ENCODE measurements at places on chromosomes 4 and X.

GRCh38 chr4:54230484-54231418 lies 1.7 kb downstream of the PDGFRA start:
- DNase-seq = no peak

GRCh38 chr4:183995570-183995969 lies 90.5 kb downstream of the STOX2 start:
- no peak for DNase-seq

DNA sequence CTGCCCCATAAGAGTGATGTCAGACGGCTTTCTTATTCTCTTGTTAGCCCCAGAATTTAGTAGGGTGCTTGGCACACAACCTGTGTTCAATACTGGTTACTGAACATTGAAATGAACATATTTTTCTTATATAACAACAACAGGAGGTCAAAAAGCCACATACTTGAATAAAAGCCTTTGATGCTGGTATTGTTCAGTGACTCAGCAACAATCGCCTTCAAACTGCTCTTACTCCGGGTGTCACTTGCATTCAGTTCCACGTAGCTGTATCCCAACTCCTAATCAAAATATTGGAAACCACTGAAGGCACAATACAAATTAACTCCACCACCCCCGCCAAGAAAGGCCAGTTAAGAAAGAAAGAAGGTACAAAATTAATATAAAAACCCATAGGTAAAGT lies 61.5 kb downstream of the RFC1 start:
- DNase-seq = peak; percentile 37

DNA sequence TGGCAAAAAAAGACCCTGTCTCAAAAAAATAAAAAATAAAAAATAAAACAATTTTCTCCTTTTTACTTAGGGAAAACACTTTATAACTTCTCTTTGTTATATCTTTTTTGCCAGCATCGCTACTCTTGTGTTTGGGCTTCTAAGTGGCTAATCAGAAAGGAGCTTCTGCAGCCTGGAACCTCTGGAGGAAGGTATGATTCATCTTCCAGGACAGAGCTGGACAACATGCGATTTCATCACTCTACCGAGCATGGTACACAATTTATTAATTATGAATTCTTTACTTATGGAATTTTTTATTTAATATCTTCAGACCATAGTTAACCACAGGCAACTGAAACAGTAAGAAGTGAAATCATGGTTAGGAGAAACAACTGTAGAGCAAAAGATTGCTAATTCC lies 1254.3 kb upstream of the AGA start:
- DNase-seq = no peak

DNA sequence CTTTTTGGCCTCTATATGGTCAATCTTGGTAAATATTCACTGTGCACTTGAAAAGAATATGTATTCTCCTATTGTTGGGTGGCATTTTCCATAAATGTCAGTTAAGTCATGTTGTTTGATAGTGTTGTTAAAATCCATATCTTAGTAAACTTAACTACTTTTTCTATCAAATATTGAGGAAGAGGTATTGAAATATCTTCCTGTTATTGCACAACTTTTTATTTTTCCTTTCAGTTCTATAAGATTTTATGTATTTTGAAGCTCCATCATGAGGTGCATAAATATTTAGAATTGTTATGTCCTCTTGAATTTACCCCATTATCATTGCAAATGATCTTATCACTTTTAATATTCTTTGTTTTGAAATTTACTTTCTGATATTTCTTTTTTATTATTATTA lies 3.4 kb downstream of the GK2 start:
- DNase-seq = no peak

- no peak for DNase-seq
These were observed 554.6 kb upstream of the BOD1L1 start for GRCh38 chr4:14182148-14182547.

DNA sequence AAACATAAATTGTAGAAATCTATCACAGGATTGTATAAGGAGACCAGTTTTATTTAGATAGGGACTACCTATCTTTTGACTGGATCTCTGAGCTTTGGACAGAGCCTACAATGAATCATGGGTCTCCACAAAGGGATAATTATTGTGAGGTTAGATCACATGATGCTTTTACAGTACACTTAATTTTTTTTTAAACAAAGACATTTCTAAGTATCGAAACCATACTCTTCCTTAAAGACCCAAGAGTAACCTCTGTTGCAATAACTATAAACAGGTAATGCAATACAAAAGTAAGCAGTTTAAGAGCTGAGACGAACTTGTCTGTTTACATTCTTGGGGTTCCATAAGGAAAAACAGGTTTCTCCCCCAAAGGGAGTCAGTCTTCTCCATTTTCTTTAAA lies 64.3 kb upstream of the GABRE start:
- no peak for DNase-seq

- DNase-seq = no peak
These were observed 79.4 kb downstream of the ADGRG4 start for GRCh38 chrX:136380010-136380769.

- DNase-seq = peak; percentile 13
These were observed 5.1 kb upstream of the FAM184B start for GRCh38 chr4:17786567-17786966.

GRCh38 chr4:87258677-87259076 lies 38.3 kb upstream of the KLHL8 start:
- no peak for DNase-seq

DNA sequence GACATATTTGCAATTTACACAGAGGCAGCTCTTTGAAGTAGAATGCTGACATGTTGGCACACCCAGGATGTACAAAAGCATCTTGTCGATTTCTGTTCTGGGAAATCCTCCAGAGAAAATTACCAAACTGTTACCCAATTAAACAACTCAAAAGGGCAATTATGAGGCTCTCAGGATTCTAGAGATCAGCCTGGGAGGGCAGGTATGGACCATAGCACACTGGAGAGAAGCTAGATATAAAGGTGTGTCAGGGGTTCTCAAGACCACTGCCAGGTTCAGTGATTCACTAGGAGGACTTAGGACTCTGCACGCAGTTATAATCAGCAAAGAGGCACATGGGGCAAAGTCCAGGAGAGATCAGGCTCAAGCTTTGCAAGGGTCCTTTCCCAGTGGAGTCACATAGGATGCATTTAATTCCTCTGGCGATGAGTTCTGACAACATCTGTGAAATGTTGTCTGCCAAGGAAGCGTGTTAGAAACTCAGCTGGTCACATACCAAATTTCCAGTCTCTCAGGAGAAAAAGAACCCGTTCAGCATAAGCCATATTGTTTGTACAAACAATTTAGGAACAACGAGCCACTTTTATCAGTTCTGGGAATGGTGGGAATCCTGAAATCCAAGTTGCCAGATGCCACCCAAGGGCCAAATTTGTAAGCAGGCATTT lies 100.8 kb downstream of the SYTL5 start:
- no peak for DNase-seq

DNA sequence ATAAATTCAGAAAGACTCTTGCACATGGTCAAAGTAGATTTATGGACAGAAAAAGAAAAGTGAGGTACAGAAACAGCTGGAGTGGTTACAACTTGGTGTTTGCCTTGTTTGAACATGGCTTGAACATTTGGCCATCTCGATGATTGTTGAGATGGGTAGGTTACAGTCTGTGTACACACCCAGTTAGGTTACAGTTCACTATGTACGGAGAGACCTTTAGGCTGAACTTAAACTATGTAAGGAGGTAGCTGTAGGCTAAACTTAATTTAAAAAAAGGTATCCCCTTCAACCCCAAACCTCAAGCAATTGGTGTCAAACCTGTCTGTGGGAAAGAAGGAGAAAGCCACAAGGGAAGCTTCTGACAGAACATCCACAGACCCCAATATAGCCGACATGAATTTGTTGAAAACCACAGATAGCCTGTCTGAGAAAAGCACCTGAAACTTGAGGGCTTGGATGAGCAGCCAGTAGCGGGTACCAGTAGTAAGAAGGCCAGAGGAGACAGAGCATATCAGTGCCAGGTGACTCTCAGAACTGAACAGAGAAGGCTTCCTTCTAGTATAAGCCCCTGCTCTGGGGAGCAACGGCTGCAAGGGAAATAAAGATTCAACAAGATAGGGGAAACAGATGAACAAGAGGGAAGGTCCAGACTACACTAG lies 247.9 kb upstream of the GALNTL6 start:
- DNase-seq = no peak

DNA sequence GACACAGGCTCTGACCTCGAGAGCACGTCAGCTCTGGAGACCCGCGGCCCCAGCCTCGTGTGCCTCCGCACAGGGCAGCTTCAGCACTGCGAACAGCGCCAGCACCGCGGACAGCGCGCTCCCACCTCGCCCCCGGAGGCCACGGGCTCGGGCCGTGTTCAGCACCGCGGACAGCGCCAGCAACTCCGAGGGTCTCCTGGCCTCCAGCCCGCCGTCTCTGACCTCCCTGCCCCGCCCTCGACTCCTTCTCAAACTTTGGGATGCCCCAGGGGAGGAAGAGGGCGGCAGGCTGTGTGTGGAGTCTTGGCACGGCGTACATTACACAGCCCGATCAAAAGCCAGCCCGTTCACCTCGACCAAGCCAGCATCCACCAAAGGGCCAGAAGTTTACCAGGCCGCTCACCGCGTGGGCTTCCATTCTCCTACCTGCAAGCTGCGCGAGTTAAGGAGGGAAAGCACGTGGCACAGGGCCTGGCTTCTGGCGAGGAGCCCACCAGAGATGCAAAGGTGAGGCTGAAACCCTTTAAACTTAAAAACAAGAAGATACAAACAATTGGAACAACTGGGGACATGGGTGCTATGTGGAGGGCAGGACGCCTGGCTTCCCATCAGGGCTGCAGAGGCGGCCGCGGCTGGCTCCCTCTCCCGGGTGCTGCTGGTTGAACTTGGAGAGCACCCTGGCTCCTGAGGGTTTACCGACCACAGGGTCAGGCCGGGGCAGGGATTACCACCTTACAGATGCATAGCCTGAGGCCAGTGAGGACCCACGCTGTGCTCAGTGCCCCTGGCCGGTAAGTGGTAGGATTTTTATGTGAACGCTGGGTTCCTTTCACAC lies 4.5 kb upstream of the NKX1-1 start:
- peak; percentile 84 for DNase-seq

GRCh38 chr4:2445130-2445529 lies 23.8 kb upstream of the RNF4 start:
- no peak for DNase-seq

DNA sequence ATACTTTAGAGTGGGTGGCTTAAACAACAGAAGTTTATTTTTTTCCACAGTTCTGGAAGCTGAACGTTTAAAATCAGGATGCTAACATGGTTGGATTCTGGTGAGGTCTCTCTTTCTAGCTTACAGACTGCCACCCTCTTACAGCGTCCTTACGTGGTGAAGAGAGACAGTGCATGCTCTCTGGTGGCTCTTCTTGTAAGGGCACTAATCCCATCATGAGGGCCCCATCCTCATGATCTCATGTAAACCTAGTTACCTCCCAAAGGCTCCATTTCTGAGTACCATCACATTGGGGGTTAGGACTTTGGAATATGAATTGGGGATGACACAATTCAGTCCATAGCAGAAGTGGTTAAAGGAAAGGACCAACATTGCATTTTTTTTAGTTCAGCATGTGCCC lies 132.8 kb downstream of the BMPR1B start:
- no peak for DNase-seq

GRCh38 chr4:138861135-138861534 lies 154.4 kb upstream of the NOCT start:
- no peak for DNase-seq

DNA sequence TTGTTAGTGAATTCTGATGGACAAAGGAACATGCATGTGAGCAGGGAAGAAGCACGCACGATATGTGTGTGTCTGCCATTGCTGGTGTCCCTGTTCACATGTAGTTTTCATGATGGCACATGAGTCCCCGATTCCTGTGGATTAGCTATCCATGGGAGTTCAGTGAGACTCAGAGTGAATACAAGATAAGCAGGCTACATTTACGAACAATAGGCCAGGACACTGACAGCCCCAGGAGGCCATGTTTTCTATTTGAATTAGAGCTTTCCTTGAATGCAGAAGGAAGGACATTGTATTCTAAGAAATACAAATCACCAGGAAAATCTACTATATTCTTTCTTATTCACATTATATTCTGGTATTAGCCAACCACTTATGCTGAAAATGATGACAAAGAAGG lies 171.4 kb downstream of the PPP1R2C start:
- DNase-seq = no peak

- DNase-seq = no peak
These were observed 99.3 kb downstream of the ANXA5 start for GRCh38 chr4:121597346-121597934.

DNA sequence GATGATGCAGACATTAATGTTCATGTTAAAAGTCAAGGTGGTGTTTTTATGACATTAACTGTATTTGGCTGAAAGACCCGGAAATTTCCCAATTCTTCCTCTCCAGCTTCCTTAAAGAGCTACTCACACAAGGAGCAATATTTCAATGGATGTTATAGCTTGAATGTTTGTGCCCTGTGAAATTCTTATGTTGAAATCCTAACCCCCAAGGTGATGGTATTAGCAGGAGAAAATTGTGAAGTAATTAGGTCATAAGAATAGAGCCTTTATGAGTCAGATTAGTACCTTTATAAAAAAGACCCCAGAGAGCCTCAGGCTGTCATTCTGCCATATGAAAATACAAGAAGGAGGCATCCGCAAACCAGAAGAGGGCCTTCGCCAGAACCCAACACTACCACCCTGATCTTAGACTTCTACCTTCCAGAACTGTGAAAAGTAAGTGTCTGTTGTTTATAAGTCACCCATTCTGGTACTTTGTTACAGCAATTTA lies 3.6 kb downstream of the TLR1 start:
- DNase-seq = no peak

- no peak for DNase-seq
These were observed 16.2 kb downstream of the ADAM29 start for GRCh38 chr4:174934360-174934759.

- no peak for DNase-seq
These were observed 224.4 kb upstream of the GPC4 start for GRCh38 chrX:133639726-133640125.

- DNase-seq = no peak
These were observed 33.5 kb downstream of the HTRA3 start for GRCh38 chr4:8303081-8303480.

DNA sequence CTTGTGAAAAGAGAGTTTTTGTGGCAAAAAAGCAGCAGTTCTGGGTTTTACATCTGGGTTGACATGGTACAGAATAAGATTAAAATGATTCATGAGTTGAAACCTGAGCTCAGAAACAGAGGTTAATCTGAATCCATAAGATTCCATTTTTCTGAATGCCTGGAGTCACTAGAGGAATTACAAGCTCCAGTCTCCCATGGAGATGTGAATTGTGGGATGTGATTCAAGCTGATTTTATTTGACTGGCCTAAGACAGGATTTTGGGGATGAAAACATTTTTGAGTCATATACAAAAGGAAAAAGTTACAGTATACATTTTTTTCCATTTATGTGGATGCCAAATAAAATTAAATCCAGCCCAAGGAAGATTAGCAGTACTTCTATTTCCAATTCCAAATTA lies 161.1 kb downstream of the RBM46 start:
- DNase-seq = no peak

- DNase-seq = no peak
These were observed 2.8 kb upstream of the TENM3 start for GRCh38 chr4:182240161-182241130.

GRCh38 chr4:140774956-140775355 lies 18.8 kb upstream of the TBC1D9 start:
- DNase-seq = no peak

GRCh38 chr4:161714931-161715330 lies 448.9 kb downstream of the FSTL5 start:
- no peak for DNase-seq

GRCh38 chr4:104973708-104974107 lies 173.0 kb upstream of the TET2 start:
- peak; percentile 9 for DNase-seq
